Fibroblast of skin of scalp (primary cell): ENCODE measurements at places on chromosomes 5 and 9.
A peak's percentile ranks its signal among the peaks of the same experiment; 100 is the strongest.

DNA sequence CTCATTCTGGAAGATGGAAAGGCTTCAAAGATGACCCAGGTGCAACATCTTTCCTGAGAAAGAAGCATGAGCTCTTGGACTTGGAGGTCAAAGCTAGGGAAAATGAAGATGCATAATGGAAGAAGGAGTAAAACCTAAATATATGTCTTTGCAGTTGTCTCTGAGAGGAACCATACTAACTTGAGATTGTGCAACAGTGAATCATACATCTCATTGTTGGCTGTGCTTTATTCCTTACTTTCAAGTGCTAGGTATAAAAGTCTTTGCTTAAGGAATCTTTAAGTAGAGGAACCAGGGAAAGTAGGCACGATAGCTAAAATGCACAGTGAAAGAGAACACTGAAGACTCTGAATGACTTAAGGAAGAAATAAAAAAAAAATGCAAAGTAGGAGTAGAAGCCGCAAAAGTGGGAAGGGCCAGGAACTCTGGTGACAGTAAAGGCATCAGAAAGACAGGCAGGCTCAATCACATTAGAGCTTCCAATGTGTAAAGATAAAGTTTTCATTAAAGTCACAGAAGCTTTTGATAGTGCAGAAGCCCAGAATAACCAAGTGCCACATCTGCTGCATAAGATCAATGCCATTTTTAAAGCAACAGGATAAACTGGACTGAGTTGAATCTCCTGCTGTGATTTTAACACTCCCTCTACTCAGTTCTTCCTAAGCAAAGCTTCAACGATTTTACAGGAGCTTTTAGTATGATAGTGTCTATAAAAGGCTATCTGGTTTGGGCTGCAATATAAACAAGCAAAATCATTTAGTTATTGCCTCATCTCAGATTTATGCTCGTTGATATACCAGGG is 432.3 kb upstream of the EDIL3 start:
- DNase-seq = no peak

DNA sequence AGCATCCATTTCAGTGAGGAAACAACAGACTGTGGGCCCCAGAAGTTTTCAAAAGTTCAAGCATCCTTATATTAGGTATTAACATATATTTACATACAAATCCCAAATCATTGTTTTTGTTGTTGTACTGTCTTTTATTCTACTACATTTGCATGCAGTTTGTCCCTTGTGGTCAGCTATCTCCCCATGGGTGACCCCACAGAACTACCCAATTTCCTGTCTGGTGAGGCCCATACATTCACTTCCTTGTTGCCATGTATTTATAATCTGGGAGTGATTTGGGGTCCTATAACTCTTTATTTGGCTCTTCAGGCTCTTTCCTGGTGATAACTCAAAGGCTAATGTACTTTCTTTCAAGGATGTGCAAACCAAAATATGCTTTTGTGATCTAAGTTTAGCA is 3.3 kb upstream of the CD180 start:
- no peak for DNase-seq

GRCh38 chr5:58746321-58746720 is 163.4 kb downstream of the RAB3C start:
- no peak for DNase-seq

- no peak for DNase-seq
These were observed 341.4 kb upstream of the PRR16 start for GRCh38 chr5:120122703-120123102.

DNA sequence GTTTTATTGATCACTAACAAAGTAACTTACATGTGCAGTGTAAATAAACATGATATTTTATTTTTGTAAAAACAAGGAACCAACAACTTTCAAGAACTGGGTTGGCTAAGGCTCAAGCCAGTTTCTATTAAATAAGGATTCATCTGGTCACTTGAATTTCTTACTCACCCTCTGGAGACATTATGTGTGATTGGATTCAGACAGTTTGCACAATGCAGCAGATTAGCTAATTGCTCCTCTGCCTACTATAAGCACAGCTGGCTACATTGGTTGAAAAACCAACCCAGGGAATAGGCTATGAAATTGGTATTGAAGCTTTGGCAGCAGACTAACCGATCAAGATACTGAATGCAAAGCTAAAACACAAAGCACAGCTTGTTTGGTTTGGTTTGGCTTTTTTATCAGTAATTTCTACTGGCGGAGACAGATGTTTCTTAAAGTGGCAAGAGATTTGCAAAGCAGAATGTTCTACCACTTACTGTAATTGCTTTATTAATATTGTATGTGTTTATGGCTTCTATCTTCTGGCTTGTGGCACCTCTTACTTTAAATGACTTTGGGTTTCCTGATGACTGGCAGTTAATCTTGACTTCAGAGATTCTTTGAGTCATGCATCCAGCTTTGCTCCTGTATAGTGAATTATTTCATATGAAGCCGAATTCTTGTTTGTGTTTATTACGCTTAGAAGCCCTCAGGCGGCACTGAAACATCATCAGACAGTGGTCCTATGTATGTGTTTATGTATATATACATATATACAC is 231.5 kb downstream of the MPDZ start:
- no peak for DNase-seq

DNA sequence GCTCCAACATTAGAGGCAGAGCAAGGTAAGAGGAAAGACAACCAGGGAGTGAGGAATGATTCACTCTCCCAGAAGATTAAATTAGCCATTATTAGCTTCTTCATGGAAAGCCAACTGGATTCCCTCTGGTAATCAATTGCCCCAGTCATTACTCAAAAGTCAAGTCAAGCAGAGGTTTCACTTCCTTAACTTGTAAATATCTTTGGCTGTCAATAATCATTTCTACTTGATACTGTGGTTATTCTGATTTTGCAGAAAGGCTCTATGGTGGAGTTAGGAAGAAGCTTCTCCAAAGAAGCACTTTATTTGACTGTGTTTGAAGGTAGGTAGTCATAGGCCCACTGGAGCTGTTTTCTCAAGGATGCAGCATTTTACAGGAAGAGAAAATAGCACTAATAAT is 78.0 kb downstream of the JAKMIP2 start:
- DNase-seq = no peak

GRCh38 chr9:22622815-22623214 is 176.2 kb downstream of the DMRTA1 start:
- no peak for DNase-seq

GRCh38 chr5:113902917-113903660 is 389.6 kb downstream of the YTHDC2 start:
- DNase-seq = no peak

GRCh38 chr5:141843156-141843927 is 34.9 kb downstream of the PCDH1 start:
- peak; percentile 57 for DNase-seq

DNA sequence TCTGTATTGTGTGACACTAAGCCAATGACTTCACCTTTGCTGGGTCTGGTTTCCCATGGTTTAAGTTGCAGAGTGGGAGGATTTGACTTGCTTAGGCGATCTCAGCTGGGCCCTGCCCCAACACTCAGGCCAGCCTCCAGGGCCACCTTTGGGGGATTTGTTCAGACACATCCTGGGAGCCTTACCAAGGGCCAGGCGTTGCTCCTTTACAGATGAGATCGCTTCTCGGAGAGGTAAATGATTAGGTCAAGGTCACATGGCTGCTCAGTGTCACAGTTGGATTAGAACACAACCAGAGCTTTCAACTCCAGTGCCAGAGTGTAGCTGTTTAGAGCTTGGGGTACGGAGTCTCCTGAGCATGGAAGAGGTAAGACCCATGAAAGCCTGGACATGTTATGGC is 57.5 kb downstream of the COL27A1 start:
- DNase-seq = no peak
